ENCODE measurements at places on chromosomes 11 and 22. TPM values are rescaled to one million over a fixed set of nuclear protein-coding genes. Genes with fewer than 3 reads are reported as not detected.
A peak's percentile ranks its signal among the peaks of the same experiment; 100 is the strongest.

DNA sequence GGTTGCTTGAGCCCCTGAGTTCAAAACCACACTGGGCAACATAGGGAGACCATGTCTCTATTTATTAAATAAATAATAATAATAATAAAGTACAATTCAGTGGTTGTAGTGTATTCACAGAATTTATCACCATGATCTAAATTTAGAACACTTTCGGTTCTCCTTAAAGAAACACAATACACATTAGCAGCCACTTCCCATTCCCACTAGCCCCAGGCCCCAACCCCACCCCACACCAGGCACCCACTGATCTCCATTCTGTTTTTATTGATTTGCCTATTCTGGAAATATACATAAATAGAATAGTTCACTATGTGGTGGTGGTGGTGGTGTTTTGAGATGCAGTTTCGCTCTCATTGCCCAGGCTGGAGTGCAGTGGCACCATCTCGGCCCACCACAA, 45.7 kb downstream of the BCL2L13 start:
- no peaks in the 10 kb centered on the region for H3K36me3 ChIP-seq
- no peaks in the 10 kb centered on the region for H3K27me3 ChIP-seq
- DNase-seq: no peak
- H3K4me1 ChIP-seq: no peaks in the 10 kb centered on the region

DNA sequence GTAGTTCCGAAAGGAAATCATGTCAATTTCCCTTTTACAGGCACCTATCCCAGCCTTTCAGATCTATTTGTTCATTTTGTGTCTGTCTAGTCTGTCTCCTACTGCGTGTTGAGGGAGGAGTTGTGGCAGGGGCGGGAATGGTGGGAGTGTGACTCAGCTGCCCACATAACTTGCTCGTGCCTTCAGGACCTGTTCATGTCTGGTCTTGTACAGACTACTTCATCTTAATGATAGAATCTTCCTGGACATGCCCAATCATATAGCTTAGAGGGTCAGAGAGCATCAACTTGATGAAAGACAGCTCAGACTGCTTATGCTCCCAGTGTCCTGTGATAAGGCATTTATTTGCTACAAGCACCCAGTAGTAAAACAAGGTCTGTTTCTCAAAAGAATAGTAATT, 61.0 kb upstream of the BIRC3 start:
- no peaks in the 10 kb centered on the region for H3K27me3 ChIP-seq
- no peaks in the 10 kb centered on the region for H3K36me3 ChIP-seq
- H3K4me3 ChIP-seq: no peak overlapping the region
- no peak for DNase-seq
- H3K4me1 ChIP-seq: no peaks in the 10 kb centered on the region
- H3K27ac ChIP-seq: no peak overlapping the region

GRCh38 chr11:69155302-69156234, at the start of gene SMIM38:
SMIM38 (plus strand) TSS chr11:69155935; CDS start chr11:69157847, 1,912 bp downstream.
- peaks cover 1% of the 10 kb centered on the region for H3K4me1 ChIP-seq
- no peaks in the 10 kb centered on the region for H3K36me3 ChIP-seq
- H3K4me3 ChIP-seq: no peak within 1 kb of the TSS
- no peak within 1 kb of the TSS for H3K27ac ChIP-seq

The KDM4E gene
- total RNA-seq: 1.1 TPM

DNA sequence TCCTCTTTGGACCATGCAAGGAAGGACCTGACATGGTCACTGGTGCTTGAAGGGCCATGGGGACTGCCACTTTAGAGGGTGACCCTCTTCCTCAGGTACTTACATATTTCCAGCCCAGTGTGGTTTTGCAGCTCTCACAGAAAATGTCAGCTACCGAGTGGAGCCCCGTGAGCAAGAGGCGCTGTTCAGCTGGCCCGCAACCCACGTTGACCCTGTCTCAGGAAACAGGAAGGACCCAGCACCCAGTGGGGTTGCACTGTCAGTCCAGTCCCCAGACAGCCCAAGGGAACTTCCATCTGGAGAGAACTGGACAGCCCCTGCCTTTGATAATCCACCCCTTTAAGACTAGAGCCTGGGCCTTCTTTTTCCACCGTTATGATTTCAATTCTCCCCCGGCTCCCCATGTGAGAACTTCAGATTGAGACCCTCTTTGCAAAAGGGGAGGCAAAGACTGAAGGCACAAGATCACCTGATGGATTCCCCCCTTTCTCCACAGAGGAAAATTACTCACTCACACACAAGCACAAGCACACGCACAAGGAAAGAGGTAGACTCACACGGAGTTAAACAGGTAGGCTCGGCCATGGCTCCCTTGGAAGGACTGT, 3.4 kb downstream of the YPEL4 start:
- H3K36me3 ChIP-seq: no peaks in the 10 kb centered on the region
- peaks cover 55% of the 10 kb centered on the region for H3K4me1 ChIP-seq
- peak overlapping the region; percentile 97 for H3K4me3 ChIP-seq
- DNase-seq: no peak

The CWC15 gene
- total RNA-seq: 65.1 TPM

The HDAC10 gene
- 88.2 TPM for total RNA-seq

The MUC2 gene
- total RNA-seq: not detected

GRCh38 chr11:127825183-127825582, 762.2 kb downstream of the ETS1 start:
- H3K4me3 ChIP-seq: no peak overlapping the region
- no peak overlapping the region for H3K27ac ChIP-seq
- DNase-seq: no peak
- no peaks in the 10 kb centered on the region for H3K36me3 ChIP-seq

DNA sequence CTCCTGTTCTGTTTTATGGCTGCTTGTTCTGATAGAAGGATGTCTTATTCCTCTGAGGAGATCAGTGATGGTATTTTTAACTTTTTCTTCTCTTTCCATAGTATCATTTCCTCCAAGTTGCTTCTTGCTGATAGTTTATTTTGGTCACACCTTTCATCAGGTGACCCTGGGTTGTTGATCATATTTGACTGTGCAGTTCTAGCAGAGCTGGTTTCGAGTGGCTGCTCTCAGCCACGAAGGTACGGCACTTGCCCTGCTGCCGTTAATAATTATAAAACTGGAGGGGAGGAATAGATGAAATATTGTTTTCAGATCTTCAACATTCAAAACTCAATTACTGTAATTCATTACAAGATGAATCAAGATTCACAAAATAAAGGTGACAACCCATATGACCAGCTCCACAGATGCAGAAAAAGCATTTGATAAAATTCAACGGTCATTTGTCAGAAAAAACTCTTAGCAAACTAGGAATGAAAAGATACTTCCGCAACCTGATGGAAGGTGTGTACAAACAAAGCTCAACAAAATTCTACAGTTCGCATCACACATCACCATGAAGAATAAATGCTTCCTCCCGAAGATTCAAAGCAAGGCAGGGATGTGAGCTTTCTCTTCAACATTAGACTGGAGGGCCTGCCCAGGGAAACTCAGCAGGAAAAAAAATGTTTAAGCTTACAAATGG, 59.2 kb upstream of the RTL6 start:
- DNase-seq: no peak
- H3K27me3 ChIP-seq: peaks cover 1% of the 10 kb centered on the region
- H3K4me3 ChIP-seq: no peak overlapping the region
- H3K36me3 ChIP-seq: no peaks in the 10 kb centered on the region
